ENCODE measurements at places on chromosomes 12 and 14.

DNA sequence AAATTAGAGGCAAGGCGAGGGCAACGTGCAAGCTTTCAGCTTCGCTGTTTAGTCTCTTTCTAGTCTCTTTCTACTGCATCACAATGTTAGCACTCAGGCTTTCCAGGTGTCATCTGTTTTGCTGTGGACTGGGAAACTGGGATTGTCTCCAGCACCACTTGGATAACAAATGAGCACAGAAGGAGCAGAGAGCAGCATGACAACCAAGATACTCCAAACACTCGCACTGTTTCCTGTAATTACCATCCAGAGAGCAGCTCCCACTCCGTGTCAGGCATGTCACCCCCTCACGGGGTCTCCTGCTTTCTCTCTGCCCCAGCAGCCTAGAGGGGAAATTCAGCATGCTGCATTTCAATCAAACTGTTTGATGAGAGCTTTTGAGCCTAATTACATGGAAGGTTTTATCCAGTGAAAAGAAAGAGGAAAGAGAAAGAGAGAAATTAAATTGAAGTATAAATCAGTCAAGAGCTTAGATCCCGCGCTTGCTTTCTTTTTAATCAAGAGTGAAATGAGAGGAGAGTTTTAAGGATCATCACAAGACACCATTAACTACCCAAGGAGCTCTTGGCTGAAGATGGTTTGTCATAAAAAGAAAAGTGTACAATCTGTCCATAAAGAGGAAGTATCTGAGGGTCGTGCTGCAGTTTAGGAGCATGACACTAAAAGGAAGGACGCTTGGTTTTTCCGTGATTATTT, 917.7 kb downstream of the DIO2 start:
- DNase-seq, result no peak

DNA sequence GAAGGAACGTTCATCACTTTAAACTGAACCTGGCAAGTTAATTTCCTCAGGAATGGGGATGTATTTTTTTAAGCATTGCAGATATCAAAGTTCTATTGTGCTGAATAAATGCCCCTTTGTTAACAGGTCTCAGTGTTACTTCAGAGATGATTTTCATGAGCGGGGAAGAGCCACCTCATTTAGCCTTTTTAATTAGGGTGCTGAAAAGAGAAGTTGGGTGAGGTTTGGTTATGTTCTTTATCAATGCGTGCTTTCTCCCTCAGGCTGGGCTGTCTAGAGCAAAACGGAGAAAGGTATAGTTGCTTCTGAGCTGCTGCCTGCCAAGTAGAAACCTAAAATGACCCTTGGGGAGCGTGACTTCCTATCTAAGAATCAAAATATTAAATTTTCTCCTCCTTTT, 8.0 kb upstream of the HIP1R start:
- DNase-seq, result no peak

DNA sequence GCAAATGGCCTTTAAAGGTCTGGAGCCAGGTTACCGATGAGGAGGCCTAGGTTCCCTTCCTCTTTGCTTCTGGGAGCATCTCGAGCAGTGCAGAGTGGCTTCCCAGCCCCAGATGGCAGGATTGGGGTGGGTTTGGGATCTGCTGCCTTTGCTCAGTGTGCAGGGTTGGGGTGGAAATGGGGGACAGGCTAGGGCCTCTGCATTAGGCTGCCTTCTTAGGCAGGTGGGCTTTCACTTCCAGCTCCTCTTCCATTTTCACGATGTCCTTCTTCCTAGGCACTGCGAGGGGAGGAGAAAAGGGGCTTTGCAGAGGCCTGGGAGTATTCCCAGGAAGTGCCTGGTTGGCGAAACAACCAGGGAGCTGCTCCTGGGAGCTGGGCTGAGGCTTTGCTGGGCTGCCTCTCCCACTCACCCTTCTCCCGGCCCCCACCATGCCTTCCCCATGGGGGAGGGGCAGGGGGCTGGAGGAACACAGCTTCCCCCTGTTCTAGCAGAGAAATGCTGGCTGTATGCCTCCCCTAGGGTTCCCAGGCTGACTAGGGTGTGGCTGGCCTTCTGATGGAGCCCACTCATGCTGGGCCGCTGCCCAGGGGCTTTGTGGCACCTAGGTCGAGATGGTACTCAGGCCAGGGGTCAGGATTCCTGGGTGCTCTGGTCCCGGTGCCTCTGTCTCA, 2.4 kb downstream of the NR4A1 start:
- DNase-seq, result no peak

DNA sequence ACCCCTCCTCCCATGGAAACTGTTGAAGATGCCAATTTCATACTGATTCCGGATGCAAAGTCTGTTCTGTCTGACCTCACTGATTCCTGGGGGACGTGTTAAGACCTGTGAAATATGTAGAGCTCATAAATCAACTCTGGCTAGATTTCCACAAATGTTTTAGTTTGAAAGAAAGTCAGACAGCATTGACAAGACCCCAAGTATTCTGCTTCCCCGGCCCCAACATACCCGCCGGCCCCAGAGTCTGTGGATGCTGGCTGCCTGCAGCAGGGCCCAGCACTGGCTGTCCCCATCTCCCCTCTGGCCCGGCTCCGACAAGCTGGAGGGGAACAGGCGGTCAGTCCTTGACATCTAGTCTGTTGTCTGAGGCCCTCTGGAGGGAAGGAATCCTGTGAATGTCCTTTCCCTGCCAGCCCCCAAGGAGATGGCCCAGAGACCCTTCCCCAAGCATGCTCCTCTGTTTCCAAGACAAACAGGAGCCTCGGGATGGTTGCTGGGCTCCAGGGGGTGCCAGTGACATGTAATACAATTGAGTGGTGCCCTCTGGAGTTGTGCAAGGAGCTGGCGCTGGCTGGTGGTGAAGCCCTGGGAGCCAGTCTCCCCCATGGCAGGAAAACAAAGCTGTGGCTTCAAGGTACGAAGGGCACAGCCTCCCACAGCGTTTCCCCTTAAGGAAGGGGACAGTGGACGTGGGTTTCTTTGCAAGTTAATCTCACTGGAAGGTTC, 22.3 kb downstream of the FBLN5 start:
- DNase-seq, result no peak

DNA sequence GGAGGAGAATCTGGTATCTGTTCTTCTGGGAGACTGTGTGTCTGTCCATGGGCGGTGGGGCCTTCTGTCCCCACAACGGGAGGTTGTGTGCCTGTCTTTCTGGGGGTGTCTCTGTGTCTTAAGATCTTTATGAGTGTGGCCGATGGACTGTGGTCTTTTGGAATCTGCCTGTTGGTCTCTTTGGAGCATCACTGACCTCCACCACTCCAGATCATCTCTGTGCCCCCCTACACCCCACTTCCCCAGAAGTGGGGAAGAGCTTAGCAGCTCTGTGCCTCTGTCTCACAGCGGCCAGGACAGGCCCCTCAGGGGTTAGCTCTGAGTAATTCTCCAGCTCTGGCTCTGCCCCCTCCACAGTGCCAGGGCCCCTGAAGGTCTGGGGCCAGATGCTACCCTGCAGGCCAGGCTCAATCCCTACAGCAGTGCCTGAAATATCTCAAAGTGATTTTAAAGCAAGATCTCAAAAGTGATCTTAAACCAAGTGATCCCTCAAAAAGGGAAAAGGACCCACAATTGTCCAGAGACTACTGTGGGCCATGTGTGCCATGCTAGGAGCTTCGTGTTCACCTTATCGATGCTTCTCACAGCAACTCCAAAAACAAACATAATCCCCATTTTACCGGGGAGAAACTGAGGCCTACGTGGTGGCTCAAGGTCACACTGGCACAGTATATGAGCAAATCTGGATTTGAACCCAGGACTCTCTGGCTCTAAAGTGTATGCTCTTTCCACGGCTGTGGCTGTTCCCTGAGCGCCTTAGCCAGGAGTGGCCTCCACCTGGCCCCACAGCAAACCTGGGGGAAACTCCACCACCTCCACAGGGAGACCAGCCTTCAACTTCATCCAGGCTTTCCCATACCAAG, 26.0 kb upstream of the KRT78 start:
- DNase-seq, result no peak

- DNase-seq, result no peak
Observed at GRCh38 chr14:97692084-97692483, 894.9 kb downstream of the VRK1 start.

DNA sequence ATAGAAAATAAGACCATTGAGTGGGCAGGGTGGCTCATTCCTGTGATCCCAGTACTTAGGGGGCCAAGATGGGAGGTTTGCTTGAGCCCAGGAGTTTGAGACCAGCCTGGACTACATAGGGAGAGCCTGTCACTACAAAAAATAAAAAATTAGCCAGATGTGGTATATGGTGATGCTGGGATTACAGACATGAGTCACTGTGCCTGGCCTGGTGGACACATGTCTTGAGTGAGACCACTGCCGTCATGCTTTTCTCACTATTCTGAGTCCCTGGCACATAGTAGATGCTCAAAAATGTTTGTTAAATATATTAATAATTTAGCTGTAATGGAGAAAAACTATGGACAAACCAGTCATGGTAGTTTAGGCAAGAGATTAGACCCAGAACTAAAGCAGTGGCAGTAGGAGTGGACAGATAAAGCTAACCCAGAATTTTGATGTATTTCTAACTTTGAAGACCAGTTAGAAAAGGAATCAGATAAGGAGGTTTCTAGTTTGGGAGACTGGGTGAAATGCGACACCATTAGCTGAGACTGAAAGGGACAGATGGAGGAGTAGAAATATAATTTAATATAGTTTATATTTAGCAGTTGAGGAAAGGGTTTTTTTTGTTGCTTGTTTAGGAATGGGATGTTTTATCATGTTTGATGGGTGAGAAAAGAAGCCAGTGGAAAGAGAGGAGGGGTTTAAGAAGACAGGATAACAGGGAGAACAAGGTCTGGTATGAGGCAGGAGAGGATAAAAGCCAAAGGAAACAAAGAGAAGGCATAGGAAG, 7.4 kb upstream of the PTGES3 start:
- no peak for DNase-seq

- no peak for DNase-seq
Observed at GRCh38 chr14:65255029-65255545, 152.8 kb upstream of the MAX start.

DNA sequence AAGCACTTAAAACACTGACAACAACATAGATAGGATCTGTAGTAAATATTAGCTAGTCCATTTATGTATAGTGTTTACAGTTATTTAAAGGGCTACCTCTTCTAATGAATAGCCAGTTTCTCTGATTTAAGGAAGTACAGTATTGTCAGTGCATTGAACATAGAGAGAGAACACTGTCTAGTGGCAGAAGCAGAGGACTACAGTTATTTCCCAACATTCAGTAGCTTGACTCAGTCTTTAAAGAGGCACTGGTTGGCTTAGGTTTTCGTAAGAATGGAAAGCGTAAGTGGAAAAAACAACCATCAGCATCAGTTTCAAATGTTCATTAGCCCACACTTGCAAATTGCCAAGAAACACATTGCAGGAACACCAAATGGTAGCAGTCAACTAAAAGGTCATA, 125.0 kb upstream of the HMGA2 start:
- no peak for DNase-seq

DNA sequence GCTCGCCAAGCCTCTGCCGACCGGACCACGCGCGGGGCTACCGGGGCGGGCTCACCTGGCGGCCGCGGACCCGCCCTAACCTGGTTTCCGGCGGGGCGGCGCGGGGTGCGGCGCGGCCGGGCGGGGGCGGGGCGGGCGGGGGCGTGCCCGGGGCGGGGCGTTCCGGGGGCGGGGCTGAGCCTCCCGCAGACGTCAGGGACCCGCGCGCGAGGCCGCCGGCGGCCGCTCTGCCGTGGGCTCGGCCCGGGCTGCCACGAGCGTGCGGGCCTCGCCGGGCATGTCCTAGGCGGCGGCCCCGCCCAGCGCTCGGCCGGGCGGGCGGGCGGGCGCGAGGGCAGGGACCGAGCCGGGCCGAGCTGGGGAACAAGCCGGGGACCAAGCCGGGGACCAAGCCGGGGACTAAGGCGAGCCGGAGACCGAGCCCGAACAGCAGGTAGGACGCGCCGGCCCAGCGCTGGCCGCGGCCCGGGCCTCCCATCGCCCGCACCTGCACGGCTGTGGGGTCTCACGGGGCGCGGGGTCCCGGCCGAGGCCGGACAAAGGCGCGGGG, at the start of gene CEP170B:
CEP170B (plus strand) TSS at position 188 of the 550 bp plus-strand sequence. CDS start 3,183 bp downstream, outside the sequence.
- DNase-seq, result peak; percentile 89

DNA sequence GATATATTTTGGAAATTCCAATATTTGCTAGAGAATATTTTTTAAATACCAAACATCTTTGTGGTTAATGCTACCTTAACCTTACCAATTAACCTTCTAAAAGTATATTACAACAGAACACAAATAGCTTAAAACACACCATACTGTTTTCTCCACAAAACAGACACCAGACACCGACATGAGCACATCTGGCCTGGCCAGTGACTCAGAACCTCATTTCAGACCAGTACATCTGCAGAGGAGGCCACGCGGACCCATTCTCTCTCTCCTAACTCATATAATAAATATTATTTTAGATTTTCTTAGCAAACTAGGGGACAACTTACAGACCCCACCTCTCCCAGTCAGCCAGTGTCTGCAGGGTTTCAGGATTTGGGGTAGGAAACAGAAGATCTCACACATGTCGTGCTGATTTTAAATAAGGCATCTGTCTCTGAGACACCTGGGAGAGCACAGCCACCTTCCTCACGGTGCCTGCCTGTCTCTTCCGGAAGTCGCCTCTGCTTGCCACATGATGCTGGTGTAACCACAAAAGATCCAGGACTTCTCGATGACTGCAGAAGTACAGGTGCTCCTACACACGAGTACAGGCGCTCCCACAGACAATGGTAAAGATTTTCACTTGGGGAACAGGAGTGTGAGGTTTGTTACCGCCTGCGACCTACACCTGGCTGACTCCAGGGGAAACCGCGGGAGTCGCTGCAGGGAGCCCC, 9.7 kb upstream of the ANKLE2 start:
- DNase-seq, result no peak

DNA sequence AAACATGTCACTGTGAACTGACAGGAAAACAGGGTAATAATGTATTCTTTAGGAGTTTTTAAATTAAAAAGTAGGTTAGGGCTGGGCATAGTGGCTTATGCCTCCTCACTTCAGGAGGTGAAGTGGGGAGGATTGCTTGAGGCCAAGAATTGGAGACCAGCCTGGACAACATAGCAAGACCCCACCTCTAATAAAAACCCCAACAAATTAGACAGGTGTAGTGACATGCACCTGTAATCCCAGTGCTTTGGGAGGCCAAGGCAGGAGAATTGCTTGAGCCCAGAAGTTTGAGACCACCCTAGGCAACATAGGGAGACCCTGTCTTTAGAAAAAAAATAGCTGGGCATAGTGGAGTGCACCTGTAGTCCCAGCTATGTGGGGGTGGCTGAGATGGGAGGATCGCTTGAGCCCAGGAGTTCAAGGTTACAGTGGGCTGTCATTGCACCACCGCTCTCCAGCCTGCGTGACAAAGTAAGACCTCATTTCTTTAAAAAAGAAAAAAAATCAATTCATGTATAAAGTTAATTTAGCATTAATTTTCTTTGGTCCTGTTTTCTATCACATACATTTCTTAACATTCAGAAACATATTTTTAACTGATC, 20.4 kb downstream of the FBXO34 start:
- no peak for DNase-seq

GRCh38 chr12:77366616-77367015, 301.2 kb upstream of the E2F7 start:
- no peak for DNase-seq

- peak; percentile 21 for DNase-seq
Observed at GRCh38 chr12:100348657-100349454, 8.0 kb upstream of the SLC17A8 start.
